Stimulated activated CD4-positive, alpha-beta T cell treated with anti-CD3 and anti-CD28 coated beads, Interleukin-2, amount 100 ng/mL, for 48 hours (primary cell): ENCODE measurements at places on chromosomes 16 and 17.
A peak's percentile ranks its signal among the peaks of the same experiment; 100 is the strongest.

DNA sequence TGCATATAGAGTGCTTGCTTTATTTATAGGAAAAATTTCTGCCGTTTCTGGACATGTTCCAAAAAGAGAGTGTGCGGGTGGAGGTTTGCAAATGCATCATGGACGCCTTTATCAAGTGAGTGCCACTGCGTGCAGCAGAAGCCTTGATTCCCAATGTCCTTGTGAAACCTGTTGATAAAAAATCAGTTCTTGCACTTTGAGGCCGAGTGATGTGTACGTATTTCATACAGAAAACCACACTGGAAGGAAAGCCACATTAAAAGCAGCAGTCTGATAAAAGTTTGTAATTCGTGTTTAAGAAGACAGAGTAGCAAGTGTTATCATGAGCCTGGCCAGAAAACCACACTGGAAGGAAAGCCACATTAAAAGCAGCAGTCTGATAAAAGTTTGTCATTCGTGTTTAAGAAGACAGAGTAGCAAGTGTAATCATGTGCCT, 78.0 kb downstream of the KNOP1 start:
- DNase-seq, result no peak

- peak; percentile 37 for DNase-seq
Measured at GRCh38 chr17:50055426-50056216, at the start of gene ITGA3. ITGA3 (plus strand) TSS chr17:50056110; CDS start chr17:50056440, 330 bp downstream.

GRCh38 chr17:43905985-43906852, 1.1 kb downstream of the MPP2 start:
- no peak for DNase-seq

- no peak for DNase-seq
Measured at GRCh38 chr17:55416470-55417052, 5.1 kb downstream of the MMD start.

DNA sequence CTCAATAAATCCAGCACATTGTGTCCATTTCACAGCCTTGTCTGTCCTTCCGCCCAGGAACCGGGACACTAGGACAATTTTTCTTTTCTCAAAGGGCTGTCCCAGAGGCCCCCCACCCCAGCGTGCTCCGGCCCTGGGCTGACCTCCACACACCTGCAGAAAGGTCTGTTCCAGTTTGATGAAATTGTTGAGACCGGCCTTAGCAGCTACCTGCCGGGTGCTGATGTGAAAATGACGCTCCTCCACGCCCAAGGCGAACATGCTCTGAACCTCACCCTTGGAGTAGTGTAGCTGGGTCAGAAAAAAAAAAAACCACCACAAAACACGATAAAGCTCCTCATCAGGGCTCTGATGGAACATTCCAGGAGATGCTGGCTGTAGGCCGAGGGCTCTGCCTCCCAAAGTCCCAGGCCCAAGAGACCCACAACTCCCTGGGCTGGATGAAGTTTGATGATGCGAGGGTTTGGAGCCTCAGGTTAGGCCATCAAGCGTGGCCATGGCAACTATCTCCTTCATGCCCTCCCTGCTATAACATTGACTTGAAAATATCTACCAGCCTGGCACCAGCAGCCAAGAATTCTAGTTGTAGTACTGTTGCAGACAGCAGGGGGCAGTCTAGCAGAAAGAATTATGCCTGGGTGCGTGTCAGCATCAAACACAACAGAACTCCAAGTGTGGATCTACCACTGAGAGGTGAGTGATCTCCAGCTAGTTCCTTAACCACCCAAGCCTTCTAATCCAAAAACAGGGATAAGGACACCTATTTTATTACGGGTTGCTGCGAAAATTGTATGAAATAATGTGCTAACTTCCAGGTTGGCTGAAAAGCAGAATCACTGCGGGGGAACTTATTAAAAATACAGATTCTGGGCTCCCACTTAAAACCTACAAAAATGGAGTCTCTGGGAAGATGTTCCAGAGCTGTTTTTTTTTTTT, 62.1 kb downstream of the RMI2 start:
- peak; percentile 70 for DNase-seq

DNA sequence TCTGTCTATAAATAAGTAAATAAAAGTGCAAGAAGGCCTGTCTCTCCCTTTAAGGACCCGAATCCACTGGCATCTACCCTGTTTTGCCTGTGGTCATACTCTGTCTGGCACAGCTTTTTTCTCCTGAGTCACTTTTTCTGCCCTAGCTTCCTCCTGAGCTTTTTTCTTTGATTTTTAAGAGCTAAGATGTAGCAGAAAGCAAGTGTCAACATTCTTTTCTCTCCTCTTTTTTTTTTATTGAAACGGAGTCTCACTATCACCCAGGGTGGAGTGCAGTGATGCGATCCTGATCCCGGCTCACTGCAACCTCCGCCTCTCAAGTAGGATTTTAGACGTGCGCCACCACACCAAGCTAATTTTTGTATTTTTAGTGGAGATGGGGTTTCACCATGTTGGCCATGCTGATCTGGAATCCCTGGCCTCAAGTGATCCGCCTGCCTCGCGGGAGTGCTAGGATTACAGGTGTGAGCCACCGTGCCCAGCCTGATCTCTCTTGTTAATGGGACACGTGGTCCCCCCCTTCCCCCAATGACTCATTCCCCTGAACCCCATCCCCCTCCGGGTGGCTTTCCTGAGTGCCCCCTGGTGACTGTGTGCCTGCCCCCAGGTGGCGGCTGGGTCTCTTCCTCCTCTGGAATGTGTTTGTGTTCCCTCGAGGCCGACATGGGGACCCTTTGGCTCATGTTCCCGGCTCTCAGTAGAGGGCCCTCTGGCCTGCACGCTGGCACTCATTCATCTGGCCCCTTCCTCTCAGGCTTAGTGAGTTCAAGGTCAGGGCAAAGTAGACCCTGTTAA, 14.2 kb downstream of the C16orf90 start:
- DNase-seq, result no peak

DNA sequence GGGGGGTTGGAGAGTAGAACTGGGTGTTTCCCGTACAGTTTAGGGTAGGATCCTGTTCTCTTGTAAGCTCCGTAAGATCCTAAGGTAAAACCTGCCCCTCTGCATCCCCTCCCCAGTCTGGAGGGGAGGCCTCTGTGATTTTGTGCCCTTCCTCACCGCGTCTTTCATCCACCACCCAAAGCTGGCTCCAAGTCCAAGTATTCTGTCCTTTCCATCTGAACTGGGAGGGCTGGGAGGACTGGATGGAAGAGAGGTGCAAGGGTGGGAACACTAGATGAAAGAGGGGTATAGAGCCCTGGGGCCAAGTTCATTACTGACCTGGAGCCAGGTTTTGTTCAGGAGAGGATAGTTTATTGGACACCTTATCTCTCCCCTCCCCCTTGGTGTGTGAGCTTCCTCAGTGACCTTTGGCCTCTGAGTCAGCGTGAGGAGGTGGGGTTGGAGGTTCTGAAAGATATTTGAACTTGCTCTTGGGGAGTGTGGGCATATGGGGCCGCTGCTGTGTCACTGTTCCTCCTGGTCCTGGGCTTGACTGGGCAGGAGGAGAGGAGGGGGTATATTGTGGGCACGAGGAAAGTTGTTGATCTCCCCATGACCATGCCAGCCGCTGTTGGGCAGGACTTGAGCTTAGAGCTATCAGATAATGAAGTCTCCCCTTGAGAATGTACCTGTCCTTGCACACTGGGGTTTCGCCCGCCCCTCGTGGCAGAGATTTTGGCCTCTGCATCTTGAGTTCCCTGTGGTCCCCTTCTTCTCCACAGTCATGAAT, 1.6 kb downstream of the LASP1 start:
- peak; percentile 60 for DNase-seq

DNA sequence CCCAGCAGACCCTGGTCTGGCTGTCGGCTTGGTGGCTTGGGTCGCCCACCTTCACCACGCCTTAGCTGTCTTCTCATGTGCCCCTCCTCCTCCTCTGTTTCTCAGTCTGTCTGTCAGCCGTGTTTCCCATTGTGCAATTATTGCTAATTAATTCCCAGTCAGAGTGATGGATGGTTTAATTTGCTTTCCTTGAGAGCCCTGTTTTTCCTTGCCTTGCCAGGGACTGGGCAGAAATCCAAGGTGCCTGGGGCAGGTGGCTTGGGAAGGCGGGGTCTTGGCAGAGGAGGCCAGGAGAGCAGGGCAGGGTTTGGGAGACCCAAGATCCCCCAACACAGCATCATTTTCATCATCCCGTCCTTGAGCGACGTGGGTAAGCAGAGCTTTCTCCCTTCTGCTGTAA, 21.3 kb downstream of the NECAB2 start:
- DNase-seq, result no peak

DNA sequence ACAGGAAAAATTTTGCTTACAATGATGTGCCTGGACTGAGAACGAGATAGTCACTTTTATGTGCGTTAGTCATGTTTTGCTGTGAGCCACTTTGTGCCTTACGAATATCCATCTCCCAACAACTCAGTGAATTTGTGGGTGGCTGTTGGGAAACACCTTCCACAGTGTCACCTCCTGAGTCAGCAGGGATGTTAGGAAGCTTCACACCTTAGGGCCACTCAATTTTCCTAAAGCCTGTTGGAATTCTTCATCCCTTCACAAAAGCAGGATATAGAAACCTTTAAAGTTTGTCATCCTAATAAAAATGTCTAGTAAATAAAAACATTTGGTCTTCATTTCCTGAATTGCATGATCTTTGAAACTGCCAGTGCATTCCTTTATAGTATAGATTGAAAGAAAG, 4.3 kb upstream of the KRTAP3-1 start:
- no peak for DNase-seq

GRCh38 chr16:9090101-9090959, 1.1 kb upstream of the HAPSTR1 start:
- DNase-seq, result peak; percentile 37

- DNase-seq, result no peak
Measured at GRCh38 chr16:4646773-4647643, 22.4 kb downstream of the MGRN1 start.

DNA sequence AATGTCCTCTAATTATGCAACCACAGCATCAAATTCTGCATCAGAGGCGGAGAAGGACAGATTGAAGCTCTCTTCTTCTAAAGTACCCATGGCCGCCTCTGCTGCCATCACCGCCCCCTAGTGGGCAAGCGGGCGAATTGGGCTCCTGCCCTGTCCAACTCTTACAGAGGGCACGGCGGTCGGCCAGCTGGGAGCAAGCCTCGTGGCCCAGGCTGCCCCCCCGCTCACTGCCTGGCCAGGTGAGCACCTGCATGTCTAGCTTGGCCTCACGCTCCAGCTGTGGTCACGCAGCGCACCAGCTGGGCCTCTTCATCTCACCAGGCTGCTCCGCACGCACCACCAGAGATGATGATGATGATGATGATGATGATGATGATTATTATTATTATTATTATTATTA, 146.1 kb upstream of the TOM1L1 start:
- DNase-seq, result no peak

DNA sequence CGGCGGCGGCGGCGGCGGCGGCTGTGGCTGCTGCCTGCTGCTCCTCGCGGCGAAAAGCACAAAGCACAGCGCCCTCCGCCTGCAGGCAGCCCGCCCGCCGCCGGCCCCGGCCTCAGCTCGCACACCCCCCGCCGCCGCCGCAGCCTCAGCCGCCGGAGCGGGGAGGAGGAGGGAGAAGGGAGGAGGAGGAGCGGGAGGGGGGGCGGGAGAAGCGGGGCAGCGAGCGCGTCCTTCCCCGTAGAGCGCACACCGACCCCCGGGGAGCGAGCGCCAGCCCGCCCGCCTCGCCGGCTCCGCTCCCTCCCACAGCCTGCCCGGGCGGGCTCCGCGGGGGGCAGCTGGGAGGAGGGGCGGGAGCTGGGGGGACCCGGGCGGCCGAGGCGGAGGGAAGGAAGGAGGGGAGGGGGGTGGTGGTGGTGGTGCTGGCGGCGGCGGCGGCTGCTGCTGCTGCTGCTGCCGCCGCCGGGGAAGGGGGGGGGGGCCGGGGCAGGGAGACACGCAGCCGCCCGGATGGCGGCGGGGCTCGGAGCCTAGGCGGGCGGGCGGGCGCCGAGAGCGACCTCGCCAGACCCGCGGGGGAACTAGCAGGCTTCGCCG, at the start of gene UBTF:
TSS of gene UBTF (minus strand) at position 60 of the 597 bp plus-strand sequence. CDS start 1,446 bp downstream, outside the sequence.
- peak; percentile 34 for DNase-seq

- DNase-seq, result no peak
Measured at GRCh38 chr16:67760206-67760955, 41.3 kb upstream of the GFOD2 start.

DNA sequence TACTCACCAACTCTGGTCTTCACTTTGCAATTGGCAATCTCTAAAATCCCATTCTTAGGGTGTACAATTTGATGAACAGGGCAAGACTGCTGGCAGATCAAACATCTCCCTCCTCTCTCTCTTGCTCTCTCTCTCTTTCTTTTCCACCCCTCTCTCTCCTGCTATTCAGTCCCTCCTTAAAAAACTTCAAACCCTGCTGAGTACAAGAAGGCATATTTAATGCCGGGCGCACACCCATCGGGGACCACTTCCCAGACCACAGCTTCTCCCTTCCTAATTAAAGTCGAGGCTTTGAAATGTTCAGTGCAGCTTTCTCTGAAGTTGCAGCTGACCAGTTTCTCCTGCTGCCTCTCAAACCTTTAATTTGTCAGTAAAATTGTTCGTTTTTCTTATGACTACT, 185.4 kb upstream of the CDH11 start:
- no peak for DNase-seq
